Ovary (tissue), 10 donors: ENCODE measurements at places on chromosomes 16 and 17. TPM values are rescaled to one million over a fixed set of nuclear protein-coding genes. Genes with fewer than 3 reads are reported as not detected.

GRCh38 chr16:68756239-68756915 lies 19.3 kb downstream of the CDH1 start:
- DNase-seq = no peak

DNA sequence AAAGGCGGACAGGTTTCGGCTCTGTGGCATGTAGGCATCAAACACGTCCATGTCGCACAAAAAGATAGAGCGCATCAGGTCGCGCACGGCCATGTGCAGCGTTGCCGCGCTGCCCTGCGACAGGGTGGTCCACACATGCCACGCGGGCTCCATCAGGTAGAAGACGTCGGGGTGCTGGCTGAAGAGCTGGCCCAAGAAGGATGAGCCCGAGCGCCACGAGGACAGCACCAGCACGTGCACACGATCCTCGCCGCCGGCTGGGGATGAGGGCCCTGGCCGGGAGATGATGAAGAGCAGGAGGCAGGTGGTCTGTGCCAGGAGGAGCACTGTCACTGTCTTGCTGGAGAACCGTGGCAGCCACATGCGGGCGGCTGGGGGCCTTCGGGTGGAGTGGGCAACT lies 5.9 kb downstream of the CHST5 start:
- DNase-seq = no peak

GRCh38 chr16:3945751-3946603 lies 65.5 kb upstream of the CREBBP start:
- peak; percentile 58 for DNase-seq

- no peak for DNase-seq
Measured at GRCh38 chr17:5065227-5065744, 13.0 kb upstream of the ZFP3 start.

- DNase-seq = no peak
Measured at GRCh38 chr17:27810211-27810901, 10.0 kb upstream of the NOS2 start.

GRCh38 chr16:30185683-30186421 lies 2.5 kb downstream of the CORO1A start:
- DNase-seq = no peak

GRCh38 chr16:81195885-81196534 lies 42.5 kb upstream of the BCO1 start:
- DNase-seq = no peak

DNA sequence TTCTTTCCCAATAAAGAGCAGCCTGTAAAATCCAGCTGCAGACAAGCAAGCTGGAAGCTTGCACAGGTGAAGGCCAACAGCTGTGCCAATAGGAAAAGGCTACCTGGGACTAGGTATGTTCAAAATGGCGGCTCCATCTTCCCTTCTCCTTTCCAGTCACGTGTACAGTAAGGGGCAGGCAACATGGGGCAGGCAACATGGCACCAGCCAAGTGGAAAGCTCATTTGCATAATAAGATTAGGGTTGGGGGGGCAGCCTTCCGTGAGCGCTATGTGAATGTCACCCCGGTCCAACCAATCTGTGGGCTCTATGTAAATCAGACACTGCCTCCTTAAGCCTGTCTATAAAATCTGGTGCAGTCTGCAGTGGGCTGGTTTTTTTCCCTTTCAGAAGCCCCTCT lies 31.3 kb downstream of the TVP23A start:
- no peak for DNase-seq

- DNase-seq = peak; percentile 79
Measured at GRCh38 chr17:1005361-1005946, 8.5 kb downstream of the TIMM22 start.

- DNase-seq = no peak
Measured at GRCh38 chr16:68772030-68772681, 35.1 kb downstream of the CDH1 start.

DNA sequence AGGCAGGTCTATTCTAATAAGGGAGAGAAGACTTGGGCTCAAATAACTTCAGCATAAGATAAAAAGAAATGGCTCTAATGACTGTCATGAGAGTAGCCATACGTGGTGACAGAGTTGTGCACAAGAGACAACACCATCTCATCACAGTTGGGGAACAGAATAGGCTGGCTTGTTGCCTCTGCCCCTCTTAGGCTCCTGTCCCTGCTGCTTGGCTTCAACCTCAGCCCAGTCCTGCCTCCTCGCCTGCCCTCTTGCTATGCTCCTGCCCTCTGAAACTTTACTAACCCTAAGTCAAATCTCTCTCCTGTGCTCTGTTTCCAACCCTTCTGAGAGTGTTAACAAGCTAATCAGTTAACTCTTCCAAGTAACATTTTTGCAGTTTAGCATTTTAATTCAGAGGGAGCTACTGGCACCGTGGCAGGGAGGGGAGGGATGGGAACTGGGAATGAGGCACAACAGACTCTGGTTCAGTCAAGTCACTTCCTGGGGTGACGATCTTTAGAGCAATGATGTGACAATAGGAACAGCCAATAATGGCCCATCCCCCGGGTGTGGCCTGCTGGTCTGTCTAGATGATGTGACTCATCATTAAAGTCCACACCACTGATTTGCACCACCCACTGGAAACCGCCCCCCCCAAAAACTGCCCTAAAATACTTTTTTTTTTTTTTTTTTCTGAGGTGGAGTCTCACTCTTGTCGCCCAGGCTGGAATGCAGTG lies 35.5 kb downstream of the DNAH17 start:
- no peak for DNase-seq

DNA sequence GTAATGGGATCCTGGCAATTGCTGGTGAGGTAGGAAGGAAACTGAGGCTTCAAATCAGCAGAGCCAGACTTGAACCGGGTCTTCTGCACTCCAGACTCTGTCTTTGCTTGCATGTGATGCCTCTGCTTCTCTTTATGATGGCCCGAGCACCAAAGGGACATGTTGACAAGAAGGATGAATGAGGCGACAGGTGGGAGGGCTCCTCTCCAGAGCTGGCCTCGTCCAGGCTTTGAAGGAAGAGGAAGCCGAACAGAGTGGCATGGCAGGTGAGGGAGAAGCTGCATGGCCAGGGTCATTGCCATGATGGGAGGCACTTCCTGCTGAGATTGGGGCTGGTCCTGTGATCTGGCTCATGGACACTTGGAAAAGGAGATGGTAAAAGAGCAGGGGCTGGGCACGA lies 40.8 kb downstream of the AKAP1 start:
- DNase-seq = no peak

DNA sequence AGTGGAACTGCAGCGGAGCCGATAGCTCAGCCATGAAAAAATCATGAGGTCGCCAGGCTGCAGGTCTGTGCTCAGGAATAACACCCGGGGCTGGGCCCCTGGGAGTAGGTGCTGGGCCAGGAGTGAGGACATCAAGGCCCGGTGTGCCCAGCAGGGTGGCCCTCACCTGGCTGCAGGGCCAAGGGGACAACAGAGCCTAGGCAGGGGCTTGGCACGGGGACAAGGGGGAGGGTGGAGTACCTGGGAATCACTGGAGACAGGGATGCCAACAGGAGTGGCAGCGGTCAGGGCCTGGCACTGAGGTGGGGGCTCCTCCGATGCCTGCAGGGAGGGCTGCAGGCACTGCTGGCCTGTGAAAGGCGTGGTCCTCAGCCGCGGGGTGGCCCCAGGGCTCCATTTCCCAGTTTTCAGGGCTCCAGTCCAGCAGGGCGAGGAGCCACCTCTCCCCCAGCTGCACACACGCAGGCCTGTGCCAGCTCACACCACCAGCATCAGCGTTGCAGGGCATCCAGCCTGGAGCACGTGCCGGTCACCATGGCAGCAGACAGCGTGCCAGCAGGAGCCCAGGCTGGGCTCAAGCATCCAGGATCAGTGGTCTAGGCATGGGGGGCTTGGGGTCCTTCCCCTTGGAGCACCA lies 4.7 kb upstream of the FSCN2 start:
- no peak for DNase-seq

- peak; percentile 41 for DNase-seq
Measured at GRCh38 chr17:66737524-66737923, 97.4 kb upstream of the CACNG5 start.

DNA sequence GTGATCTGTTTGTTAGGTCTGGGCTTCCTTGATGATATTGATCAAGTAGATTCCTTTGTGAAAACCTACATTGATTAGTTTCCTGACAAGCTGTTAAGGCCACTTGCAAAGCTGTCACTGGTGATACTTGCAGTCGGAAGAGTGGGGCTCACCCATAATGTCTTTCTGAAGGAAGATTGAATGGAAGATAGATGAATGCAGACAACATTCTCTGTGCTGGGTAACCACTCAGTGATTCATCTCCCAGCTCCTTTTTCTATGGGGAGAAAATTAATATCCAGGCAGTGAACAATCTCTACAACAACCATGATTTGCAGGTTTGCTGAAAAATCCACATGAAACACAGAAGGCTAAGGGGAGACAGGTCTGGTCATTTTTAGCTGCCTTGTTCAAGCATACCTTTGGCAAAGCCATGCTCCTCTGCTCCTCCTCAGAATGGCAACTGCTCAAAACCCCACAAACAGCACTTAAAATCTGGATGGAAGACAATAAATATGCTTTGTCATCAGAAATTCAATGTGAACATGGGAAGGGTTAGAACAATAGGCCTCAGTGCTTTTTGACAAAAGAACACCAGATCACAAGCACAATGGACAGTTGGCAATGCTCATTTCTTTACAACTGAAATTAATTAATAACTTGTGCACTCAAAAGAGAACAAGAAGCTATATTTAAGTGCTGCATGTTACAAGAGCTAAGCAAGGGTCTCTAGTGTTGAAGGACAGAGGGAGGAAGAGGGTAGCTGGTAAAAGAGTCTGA lies 495.4 kb downstream of the TOX3 start:
- no peak for DNase-seq

Gene AGRP
- 0.48 TPM for total RNA-seq

Gene MT1M
- total RNA-seq = 9.3 TPM

Gene FAM222B
- 19.8 TPM for total RNA-seq

Gene JMJD8
- 49.9 TPM for total RNA-seq

Gene GALR2
- total RNA-seq = not detected

Gene RRAD
- 8.3 TPM for total RNA-seq

Gene CDH3
- total RNA-seq = 52.2 TPM
